ENCODE measurements at places on chromosomes 12 and 14.

GRCh38 chr14:51006781-51007211, 62.5 kb upstream of the PYGL start:
- DNase-seq: no peak

- DNase-seq: no peak
Measured at GRCh38 chr14:102490456-102490855, 19.1 kb downstream of the ANKRD9 start.

DNA sequence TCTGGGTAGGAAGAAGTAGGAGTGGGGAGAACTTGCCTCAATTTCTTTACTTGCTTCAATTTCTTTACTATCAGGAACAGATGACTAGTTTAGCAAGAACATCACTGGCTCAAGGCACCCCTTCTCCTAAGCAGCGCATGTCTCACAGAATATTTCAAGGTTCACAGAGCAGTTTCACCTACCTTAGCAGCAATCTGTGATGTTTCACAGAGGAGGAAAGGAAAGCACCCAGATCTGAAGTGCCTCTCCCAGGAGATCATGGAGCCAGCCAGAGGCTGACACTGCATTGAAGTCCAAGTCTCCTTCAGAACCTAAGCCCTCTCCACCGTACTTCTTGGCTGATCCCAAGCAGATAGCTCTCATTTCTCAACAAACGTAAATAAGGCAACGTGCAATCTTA, 118.7 kb upstream of the PCED1B start:
- DNase-seq: no peak

- no peak for DNase-seq
Measured at GRCh38 chr12:65937161-65937641, 112.9 kb downstream of the HMGA2 start.

DNA sequence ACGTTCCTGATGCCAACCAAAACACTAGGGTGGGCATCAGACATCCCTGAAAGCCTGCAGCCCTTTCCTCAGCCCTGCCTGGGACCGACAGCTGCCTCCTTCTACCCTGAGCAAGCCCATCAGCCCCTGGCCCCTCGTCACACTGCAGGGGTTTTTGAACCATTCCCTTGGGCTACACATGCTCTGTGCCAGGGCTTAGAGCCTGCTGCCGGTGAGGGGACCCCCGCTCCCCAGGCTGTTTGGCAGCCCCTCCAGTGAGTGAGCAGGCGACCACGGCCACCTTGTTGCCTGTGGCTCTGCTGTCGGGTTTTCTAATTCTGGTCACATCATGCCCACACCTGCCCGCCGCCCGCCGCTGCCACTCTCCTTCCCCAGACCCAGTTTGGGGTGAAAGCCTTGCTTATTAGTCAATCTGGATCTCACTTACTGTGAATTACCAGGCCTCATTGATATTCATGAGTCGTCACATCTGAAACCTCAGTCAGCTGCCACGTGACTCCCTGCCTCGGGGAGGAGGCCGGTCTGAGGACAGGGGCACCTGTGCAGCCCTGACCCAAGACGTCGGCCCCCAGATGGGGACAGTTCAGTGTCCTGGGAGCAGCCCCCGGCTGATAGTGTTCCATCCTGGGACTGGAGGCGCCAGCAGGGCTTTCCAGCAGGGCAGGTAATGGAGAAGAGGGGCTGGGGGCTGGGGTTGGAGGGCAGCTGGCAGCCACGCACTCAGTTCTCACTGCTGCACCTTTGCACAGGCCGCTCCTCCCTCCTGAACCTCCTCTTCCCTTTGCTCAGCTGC, 163.0 kb downstream of the RBM19 start:
- no peak for DNase-seq
